ENCODE measurements at places on chromosomes 11 and 22. TPM values are rescaled to one million over a fixed set of nuclear protein-coding genes. Genes with fewer than 3 reads are reported as not detected.
A peak's percentile ranks its signal among the peaks of the same experiment; 100 is the strongest.

DNA sequence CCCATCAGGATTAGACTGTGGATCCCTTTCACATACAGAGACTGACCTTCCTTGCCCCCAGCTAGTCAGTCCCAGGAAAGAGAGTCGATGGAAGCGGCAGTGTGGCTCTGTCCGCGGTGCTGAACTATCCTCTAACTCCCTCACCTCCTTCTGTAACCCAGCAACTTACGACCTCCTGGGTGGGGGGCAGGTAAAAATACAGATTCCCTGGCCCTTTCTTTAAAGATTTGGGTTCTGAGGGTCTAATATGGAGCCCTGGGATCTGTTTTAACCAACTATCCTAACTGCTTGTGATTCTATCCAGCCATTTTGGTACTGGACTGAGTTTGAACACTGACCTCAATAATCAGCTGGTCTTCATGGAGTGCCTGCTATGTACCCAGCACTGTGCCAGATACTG, 23.2 kb downstream of the MFNG start:
- DNase-seq: peak; percentile 46

DNA sequence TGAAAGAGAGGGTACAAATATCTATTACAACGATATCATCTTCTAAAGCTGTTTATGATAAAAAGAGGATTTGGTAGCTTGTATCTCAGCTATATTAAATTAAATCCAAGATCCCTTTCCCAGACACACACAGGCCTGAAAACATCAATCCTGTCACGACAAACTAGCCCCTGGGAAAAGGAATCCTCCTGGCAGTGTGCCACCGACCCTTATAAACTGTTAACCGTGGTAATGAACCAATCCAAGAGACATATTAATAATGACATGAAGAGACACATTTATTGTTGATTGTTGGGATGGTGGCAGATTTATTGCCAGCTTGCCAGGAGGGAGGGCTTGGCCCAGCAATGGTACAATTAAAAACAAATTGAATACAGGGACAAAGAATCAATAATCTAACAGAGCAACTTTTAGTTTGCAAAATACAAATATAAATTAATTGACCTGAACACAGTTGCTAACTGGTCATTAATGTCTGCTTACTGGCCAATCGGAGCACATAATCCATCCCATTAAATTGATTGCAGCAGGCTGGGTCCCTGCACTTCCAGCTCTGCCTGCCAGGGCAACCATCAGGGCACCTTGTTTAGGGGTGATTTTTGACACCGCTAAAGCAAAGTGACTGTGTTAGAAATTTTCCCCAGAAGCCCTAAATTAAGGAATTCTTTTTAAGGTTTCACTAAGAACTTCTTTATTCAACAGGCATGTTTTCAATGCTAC, 887.6 kb downstream of the OPCML start:
- DNase-seq: no peak

DNA sequence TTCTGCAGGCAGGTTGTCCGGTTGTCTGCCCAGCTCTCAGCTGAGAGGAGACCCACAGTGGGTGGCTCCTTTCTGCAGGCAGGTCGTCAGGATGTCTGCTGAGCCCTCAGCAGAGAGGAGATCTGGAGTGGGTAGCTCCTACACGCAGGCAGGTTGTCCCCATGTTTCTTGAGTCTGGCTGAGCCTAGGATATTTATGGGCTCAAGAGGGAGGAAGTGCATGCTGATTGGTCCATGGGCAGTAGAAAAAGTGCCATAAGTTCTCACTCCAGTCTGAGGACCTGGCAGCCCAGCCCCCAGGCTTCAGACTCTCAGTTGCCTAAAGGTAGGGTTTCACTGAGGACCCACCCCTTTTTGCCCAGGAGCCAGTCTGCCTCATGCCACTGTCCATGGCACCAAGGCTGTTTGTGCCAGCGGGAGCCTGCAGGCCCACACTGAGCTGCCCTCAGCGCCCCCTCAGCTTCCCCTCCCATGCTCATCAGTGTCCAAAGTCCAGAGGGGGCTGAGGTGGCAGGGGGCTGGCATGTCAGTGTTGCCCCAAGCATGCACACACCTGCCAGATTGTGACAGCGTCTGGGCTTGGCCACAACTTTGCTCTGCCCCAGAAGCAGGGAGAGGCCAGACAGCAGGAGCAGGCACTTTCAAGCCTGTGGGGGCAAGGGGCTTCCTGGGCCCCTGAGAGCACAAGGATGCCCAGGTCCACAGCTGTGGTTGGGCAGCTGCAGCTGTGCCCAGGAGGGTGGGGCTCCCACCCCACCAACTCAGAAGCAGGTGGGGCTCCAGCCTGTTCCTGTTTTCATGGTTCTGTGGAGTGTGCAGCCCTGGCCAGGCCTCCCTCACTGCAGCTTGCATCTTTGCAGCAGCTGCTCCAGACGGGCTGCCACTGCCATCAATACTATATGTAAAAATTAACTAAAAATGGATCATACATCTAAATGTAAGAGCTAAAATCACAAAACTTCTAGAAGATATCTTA, 3.8 kb upstream of the RNF141 start:
- DNase-seq: no peak

DNA sequence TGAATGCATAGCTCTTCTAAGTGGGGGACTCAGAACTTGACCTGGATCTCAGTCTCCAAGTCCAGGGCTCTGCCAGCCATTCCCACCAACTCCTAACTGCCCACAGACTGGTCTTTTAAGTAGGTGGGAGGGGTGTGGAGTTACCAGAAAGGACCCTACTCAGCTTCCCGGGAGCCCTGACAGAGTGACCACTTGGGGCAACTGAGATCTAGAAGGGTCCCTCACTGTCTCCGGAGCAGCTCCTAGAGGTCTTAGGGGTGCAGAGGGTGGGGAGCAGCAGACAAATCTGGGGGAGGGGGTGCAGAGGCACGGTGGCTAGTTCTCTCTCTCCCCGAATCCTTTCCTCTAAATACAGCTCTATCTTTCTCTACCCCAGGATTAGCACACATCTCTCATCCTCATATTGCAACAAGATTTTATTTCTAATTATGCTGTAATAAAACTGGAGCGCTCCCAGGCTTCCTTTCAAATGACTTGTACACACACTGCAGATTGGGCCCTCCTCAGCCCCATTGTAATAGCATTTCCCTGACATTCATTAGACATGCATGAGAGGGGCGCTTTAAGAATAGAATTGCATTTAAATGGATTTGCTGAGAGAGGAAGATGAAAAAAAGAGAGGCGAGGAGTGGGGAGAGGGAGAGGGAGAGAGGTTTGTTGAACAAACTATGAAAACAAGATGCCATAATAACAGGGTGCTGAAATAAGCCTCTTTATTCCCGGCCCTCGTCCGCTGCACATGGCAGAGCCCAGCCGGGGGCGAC, 219.0 kb downstream of the CEP164 start:
- DNase-seq: no peak

- DNase-seq: no peak
Measured at GRCh38 chr11:61495801-61496601, 12.5 kb upstream of the LRRC10B start.

COPB1 gene
- 82.8 TPM for total RNA-seq

DNA sequence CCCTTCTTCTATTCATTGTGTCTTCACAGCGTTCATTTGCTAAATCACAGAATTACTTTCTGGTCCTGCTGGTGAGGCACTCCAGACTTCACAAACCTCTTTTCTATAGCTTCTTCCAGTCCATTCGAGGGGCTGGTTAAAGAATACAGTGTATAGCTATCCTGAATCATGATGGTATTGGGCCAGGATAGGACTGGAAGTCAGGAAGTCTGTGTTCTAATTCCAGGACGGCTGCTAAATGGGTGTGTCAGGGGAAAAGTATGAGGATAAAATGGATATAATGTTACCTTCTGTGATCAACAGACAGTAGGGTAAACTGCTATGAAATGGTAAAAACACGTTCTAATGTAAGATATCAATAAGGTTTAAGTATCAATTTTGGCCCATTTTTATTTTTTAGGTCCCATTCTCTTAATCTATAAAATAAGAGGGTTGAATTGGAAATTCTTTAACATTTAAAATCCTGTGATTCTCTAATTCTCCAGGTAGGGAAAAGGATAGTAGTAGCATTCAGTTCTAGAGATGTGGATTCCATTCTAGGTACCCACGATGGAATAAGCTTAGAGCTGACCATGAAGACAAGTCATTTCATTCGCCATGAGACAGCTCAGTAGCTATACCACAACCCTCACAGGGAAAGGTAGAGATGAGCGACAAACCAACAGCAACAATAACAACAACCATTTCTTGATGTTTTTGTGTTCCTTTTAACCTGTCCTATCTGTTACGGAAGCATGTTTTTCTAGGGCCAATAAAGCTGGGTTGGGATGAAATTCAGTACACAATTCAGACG, 96.1 kb downstream of the SLC1A2 start:
- DNase-seq: no peak

TEX12 gene
- total RNA-seq: not detected

DNA sequence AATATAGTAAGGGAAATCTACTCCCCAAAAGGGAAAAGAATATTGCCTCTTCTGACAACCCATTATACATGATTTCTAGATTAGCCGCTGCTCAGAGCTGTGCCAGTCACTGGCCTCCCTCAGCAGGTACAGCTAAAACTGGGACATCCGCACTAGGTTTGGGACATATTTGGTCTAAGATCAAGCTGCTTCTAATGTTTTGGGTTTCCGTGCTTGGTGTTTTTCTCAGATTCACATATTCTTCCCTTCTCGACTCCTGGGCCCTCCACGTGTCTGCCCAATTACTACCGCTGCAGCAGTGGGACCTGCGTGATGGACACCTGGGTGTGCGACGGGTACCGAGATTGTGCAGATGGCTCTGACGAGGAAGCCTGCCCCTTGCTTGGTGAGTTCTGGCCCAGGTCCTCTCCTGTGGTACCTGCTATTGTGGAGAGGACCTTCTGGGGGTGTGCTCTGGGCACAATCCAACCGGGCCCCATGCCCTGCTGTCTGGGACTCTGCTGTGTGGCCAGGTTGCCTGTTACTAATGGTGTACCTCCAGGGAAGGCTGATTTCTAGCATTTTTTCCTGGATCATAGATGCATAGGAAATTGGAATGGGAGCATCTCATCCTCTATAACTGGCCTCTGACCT, 138.1 kb upstream of the SORL1-AS1 start:
- DNase-seq: no peak

DNA sequence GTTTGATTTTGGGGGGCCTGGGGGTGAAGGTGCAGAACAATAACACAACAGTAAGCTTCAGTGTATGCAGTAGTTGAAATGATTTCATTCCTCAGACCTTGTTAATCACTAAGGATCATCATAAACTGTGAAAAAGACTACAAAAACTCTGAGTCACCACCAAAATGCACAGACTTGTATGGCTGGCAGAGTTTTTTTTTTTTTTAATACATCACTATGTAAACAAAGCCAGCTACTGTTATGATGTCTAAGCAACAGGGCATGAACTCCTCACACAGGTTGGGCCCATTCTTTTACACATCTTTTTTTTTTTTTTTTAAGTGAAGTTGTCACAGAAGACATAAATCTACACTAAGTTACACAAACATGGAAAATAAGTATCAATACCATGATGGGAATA, 311.9 kb downstream of the GUCY1A2 start:
- DNase-seq: peak; percentile 14

GRCh38 chr11:106495046-106495445, 417.6 kb downstream of the AASDHPPT start:
- DNase-seq: no peak

LINC01488 gene
- not detected for total RNA-seq

DNA sequence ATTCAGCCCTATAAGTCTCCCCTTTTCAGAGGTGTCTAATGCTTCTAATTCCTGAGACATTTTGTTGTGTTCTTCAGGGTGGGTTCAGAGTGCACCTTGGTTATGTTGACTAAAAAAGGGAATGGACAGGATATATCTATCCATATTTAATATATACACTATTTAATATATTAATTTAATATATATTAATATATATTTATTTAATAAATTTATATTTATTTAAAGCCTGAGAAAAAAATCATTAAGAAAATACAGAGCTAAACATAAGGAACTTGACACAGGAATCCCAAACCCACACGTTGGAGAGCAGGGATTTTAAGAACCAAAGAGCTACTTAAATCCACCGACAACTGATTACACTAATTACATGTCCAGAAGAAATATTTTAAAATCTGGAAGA, 674.2 kb upstream of the KIRREL3 start:
- DNase-seq: no peak

GRCh38 chr22:30150212-30150611, 69.9 kb downstream of the HORMAD2 start:
- no peak for DNase-seq

DNA sequence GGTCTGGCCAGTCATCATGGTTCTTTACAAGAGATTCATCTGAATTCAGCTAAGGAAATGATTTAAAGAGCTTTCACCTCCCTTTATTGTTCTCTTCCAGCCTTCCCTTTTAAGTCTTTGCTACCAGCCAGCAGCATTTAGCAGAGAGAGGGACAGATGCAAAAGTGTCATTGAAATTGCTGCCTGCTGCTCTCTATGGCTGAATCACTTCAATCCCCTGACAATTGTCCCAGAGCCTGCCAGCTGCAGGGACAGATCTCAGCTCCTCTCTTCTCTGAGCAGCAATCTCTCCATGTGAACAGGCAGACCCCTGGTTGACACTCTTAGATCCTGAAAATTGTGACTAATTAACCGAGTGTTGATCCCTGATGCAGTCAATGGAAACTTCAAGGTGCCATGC, 816.9 kb upstream of the CCDC90B start:
- no peak for DNase-seq

DNA sequence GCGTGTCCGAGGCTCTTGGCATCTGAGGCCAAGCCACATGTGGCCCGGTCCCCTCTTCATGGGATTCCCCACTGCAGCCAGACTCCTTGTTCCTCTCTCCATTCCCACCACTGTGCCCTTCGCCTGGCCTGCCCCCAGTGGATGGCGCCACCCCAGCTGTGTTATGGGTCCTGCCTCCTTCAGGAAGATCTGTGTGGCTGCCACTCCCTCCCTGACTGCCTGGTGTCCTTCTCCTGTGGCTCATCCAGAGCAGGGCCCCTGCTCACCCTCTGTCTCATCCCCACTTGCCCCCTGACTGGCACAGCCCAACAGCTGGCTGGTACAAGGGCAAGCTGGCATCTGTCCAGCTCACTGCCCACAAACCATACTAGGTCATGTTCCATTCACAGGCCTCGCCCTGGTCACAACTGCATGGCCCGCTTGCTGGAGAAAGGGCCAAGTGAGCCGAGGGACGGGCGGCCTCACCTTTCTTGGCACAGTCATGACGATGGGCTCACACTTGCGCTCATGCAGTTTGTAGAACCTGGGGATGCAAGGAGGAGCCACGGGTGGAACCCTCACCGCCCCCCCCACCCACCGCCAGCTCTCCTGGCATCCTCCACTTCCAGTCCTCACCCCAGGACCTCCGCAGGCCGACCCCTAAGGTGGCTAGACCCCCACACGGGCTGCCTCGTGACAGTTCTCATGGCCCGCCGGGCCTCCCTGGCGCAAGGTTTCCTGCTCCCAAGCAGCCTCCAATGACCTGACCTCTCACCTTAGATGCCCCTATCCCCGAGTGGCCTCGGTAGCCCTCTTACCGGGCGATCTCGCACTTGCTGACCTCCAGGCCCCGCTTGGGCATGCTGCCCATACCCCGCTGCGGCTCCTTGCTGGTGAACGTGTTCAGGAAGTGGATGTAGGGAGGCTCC, 2.1 kb upstream of the PTPRCAP start:
- no peak for DNase-seq

GUCY1A2 gene
- not detected for total RNA-seq
